ENCODE measurements at places on chromosomes 6 and 20. TPM values are rescaled to one million over a fixed set of nuclear protein-coding genes. Genes with fewer than 3 reads are reported as not detected.

The PSORS1C2 gene
- total RNA-seq, result not detected

The CALHM4 gene
- total RNA-seq, result not detected

The FGD2 gene
- total RNA-seq, result not detected

The BFSP1 gene
- 4.2 TPM for total RNA-seq

The KHDC1 gene
- total RNA-seq, result 5.8 TPM

The ACSS1 gene
- total RNA-seq, result 0.86 TPM

The MPIG6B gene
- total RNA-seq, result not detected

The MCCD1 gene
- not detected for total RNA-seq

The LPA gene
- total RNA-seq, result not detected

The TFAP2A gene
- total RNA-seq, result 5.6 TPM

The TRIM39 gene
- 18.2 TPM for total RNA-seq

The BMP2 gene
- 2.5 TPM for total RNA-seq

The JARID2 gene
- 11.3 TPM for total RNA-seq

The OR11A1 gene
- total RNA-seq, result not detected

The BANF2 gene
- not detected for total RNA-seq

The ADGRF5 gene
- 0.11 TPM for total RNA-seq

The FKBP5 gene
- 10.2 TPM for total RNA-seq

The NR2E1 gene
- total RNA-seq, result 2.1 TPM

The DTNBP1 gene
- 18.9 TPM for total RNA-seq

The OXT gene
- not detected for total RNA-seq

The STX7 gene
- total RNA-seq, result 28.4 TPM

The CST7 gene
- total RNA-seq, result not detected

The BEND3 gene
- 5.6 TPM for total RNA-seq

The HLA-DQB1 gene
- total RNA-seq, result 0.51 TPM
